ENCODE measurements at places on chromosomes 5 and 9.

GRCh38 chr5:32713361-32713769 is 2.2 kb downstream of the NPR3 start:
- DNase-seq: no peak

GRCh38 chr5:172481011-172481800 is 26.9 kb upstream of the SH3PXD2B start:
- DNase-seq: no peak

DNA sequence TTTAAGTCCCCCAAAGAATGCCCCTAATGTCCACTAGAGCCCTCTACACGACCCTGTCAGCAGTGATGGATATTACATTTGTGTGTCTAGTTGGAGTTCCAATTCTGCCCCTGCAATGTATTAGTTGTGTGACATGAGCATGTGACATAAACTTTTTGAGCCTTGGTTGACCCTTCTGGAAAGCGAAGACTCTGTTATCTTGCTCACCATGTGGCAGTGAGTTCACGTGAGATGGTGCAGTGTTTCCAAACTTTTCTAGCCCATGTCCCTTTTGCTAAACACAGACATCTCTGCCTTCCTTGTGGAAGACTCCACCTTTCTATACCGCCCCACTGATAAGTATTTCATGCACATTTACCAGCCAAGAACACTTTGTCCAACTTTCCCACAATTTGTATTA is 87.0 kb upstream of the BOD1 start:
- DNase-seq: no peak

GRCh38 chr5:122846051-122846550 is 688 bp downstream of the SNX24 start:
- DNase-seq: no peak

GRCh38 chr5:96958977-96959376 is 23.1 kb downstream of the LNPEP start:
- no peak for DNase-seq

- peak; percentile 95 for DNase-seq
Measured at GRCh38 chr9:129177791-129178567, at the start of gene IER5L. TSS of gene IER5L (minus strand) at chr9:129178261. CDS start at chr9:129178052, 209 bp downstream.

Measured in CD4-positive, alpha-beta T cell treated with Interleukin-15 for 4 hours (primary cell).